MCF 10A (cell line): ENCODE measurements at places on chromosomes 3 and 15.

DNA sequence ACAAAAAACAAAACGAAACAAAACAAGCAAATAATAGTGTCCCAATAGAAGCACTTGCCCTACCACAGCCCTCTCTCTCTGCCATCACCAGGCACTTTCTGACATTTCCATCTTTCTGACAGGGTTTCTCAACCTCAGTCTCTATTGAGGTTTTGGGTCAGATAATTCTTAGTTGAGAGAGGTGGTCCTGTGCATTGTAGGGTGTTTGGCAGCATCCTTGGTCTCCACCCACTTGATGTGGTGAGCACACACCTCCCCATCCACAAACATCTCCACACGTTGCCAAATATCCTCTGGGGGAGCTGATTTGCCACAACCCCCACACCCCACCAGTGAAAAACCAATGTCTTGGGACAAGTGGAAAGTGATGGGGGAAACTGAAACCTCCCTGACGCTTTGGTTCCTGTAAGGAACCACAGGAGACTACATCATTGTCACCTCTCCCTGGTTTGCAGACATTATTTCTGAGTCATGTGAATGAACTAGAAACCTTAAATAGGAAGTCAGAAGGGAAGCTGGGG lies 733.7 kb upstream of the CFAP20DC start:
- DNase-seq: no peak

- no peak for DNase-seq
Measured at GRCh38 chr3:177946048-177946447, 590.2 kb upstream of the KCNMB2 start.

DNA sequence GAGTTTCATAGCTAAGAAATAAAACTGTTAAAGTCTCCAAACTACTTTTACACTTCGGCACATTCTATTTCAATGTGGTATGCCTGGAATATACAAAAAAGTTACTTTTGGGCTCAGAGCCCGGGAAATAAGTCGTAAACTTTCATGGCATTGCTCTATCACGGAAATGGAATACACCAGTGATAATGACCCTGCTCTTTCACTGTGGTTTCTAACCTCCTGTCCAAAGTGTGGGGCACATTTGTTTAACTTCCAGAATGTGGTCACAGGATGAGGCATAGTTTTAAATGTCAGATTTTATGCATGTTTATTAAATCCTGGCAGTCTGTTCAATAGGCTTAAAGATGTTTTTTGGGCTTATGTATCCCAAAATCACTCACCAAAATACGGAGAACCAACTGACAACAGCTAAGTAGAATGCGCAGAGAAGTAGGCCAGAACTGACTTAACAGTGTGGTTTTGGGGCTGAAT lies 5.1 kb downstream of the CXCR6 start:
- DNase-seq: no peak

GRCh38 chr15:50067254-50067653 lies 51.8 kb downstream of the ATP8B4 start:
- no peak for DNase-seq

- DNase-seq: peak; percentile 60
Measured at GRCh38 chr3:144031938-144032337, 60.3 kb downstream of the DIPK2A start.

DNA sequence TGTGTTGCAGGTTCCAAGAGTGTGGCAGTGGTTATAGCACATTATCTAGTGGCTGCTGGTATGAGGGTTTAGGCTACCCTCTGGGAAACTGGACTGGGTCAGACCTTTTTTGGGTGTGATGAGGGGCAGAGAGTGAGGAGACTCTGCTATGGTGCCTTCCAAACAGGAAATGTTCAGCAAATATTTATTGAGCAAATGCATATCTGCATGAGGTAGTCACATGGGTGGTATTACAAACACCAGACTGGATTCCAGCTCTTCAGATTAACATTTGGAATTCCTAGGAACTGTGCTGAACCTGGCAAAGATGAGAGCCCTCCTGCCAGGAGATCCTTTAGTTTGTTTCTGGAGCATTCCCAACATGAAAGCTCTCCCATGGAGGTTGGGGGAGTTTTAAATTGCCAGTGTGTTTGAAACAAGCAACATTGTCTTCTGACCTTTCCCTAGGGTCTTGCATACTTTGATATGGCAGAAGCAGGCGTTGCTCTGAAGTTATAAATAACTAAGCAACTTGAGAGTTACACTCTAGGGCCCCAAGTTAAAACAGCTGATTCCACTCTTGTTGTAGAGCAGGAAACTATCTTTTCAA lies 341.2 kb upstream of the C2CD4B start:
- peak; percentile 2 for DNase-seq

- DNase-seq: no peak
Measured at GRCh38 chr3:45781841-45782240, 14.5 kb downstream of the SLC6A20 start.
